ENCODE measurements at places on chromosomes 5 and 9.

- no peak for DNase-seq
Measured at GRCh38 chr5:162274679-162275078, 207.1 kb downstream of the GABRG2 start.

DNA sequence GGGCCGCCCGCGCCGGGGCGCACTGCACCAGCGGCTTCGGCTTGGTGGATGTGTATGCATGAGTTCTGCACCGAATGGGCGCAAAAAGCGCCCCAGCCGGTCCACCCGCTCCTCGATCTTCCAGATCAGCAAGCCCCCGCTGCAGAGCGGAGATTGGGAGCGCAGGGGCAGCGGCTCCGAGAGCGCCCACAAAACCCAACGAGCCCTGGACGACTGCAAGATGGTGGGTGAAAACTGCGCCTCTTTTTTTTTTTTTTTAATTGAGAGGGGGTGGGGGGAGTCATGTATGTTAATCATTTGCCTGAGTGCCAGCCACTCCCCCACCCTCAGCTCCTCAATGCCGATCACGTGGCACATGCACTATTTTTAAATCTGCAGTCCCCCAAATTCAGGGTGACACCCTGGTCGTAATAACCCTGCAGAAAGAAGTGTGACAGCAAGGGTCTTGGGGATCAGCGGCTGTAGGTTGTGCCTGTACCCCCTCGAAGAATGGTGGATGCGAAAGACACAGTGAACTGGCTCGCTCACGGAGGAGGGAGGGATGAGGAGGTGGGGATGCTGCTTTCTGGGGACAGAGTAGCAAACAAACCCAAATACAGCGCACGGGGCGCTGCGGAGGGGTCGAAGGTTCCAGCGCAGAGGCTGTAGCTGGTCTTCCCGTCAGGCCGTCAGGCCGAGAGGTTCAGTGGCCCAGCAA lies 900 bp downstream of the RGS7BP start:
- DNase-seq = no peak

- DNase-seq = no peak
Measured at GRCh38 chr5:14172149-14172795, 29.1 kb downstream of the TRIO start.

DNA sequence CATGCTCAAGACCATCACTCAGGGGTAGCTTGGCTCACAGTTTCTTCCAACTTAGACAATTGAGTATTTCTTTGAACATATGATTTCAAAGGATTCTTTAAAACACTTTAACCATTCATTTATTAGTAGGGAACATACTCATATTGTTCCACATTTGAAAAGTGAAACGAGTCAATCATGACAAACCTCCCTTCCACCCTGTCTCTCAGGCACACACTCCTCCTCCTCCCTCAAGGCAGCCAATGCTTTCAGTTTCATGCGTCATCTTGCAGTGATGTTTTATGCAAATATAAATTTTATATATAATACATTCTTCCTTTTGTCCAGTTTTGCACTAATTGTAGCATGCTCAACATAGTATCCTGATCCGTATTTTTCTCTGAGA lies 126.0 kb upstream of the BOD1 start:
- no peak for DNase-seq

GRCh38 chr5:157890836-157891597 lies 32.1 kb upstream of the CLINT1 start:
- DNase-seq = no peak

GRCh38 chr9:134066913-134067851 lies 644 bp downstream of the BRD3 start:
- peak; percentile 66 for DNase-seq

DNA sequence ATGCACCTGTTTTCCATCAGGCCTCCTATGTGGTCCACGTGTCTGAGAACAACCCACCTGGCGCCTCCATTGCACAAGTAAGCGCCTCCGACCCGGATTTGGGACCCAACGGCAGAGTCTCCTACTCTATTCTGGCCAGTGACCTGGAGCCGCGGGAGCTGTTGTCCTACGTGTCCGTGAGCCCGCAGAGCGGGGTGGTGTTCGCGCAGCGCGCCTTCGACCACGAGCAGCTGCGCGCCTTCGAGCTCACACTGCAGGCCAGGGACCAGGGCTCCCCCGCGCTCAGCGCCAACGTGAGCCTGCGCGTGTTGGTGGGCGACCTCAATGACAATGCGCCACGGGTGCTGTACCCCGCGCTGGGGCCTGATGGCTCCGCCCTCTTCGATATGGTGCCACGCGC lies 1.7 kb downstream of the PCDHGB1 start:
- DNase-seq = no peak

DNA sequence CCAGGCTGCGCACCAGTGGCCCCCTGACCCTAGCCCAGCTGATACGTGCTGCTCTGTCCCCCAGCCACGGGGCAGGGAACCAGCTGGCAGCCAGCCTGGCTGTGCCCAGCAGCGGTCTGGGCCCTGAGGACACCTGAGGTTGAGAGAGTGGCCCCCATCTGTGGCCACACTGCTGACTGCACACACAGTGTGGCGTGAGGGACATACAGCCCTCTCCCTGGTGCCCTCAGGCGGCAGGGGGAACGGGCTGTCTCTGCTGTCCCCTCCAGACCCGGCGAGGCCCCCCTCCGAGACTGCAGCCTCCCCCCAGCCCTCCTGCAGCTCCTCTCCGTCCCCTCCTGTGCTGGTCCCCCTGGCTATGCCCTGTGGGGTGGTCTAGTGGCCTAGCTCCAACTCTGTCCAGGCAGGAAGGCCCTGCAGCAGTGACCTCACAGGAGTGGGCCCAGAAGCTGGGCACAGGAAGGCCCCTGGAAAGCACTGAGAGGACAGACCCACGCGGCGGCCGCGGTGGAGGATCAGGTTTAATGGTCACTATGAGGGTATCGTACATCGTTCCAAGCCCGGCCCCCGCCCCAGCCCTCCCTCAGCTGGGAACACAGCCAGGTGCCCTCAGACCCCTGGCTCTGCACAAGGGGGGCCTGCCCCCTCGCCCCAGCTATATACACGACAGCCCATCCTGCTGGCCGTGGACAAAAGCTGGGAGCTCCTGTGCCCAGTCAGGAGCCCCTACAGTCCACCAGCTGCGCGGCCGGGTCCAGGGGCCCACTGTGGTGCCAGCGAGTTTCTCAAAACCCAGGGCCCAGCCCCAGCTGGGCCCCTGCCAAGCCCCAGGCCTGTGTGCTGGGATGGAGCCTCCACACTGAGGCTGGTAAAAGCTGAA lies 6.8 kb upstream of the ENTPD8 start:
- DNase-seq = no peak

GRCh38 chr5:104541141-104541785 lies 978.7 kb upstream of the NUDT12 start:
- DNase-seq = no peak

GRCh38 chr9:70951749-70952727 lies 169.4 kb downstream of the TRPM3 start:
- no peak for DNase-seq

- DNase-seq = no peak
Measured at GRCh38 chr9:82154573-82154972, 166.0 kb downstream of the SPATA31D1 start.

- no peak for DNase-seq
Measured at GRCh38 chr5:83157163-83157562, 79.8 kb downstream of the XRCC4 start.

- no peak for DNase-seq
Measured at GRCh38 chr9:109455861-109456260, 42.2 kb downstream of the PTPN3 start.

DNA sequence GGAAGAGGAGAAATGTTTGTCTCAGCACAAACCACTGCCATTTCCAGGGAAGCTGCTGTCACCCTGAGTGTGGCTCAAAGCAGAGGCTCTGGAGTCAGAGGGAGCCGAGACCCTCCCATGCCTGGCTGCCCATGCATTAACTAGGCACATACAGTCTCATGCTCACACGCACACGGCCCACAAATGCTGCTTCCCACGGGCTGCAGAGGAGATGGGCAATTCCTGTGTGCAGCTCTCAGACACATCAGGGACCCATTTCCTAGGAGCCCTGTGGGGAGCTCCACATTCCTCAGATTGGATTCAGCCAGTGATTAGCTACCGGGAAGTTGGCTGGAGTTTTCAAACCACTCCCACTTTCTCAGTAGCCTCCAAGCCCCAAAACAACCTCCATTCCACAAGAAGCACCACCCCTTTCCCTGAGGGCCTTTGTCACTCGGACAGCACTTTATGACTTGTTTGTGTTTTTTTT lies 9.1 kb upstream of the PTGES start:
- peak; percentile 80 for DNase-seq

GRCh38 chr5:157203417-157203816 lies 22.8 kb downstream of the ITK start:
- no peak for DNase-seq

DNA sequence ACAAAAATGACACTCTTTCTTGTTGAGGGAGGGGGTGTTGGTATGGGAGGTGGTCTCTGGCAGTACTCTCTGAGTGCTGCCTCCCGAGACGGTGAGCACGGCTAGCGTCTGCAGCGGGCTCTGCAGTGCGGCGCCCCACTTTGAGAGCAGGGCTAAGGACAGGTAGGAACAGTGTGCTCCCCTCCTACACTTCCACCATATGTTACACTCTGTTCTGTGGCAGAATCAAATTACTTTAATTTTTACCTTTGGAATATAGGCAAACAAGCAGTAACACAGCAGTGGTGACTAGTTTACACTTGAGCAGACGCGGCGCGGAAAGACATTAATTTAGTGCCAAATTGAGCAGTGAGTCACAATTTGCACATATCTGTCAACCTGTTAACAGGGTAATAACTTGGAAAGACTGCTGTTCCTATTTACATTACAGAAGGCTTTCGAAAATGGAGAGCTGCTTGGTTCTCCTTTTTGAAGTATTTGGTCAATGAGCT lies 136.3 kb downstream of the MED27 start:
- DNase-seq = no peak

GRCh38 chr9:132044176-132044875 lies 35.3 kb downstream of the MED27 start:
- no peak for DNase-seq

DNA sequence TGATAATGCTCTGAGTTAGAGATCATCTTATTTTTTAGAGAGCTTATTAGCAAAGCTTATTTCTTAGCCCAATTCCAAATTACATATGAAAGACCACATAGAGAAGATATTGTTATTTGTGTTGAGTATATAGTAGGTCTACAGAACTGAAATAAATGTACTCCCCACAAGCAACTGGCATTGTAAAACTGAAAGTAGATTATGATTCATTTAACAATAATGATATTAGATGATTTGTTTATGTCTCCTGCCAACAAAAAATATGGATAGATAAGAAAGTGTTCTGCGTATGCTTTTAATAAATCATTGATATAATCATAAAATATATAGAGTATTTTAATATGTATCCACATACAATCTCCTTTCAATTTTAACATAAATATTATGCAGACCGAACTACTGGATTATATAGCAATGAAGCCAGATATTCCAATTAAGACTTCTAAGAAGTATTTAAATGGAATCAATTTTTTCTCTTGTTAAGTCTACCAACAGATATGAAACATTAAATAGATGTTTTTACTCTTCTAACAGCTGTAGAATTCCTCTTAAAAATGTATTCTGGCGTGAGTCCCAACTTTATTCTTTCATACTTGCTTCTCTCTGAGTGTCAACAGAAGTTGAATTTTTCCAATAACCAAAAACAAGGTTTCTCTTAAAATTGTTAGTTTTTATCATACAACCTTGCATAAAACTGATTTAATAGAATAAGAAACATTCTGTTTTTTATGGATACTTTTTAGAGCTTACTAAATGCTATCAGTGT lies 15.6 kb upstream of the DAB2 start:
- DNase-seq = no peak

GRCh38 chr5:123610665-123611405 lies 98.9 kb downstream of the CSNK1G3 start:
- peak; percentile 54 for DNase-seq

All from GM03348 (cell line).